ENCODE measurements at places on chromosomes 13 and 19.

- DNase-seq = no peak
Observed at GRCh38 chr13:72523049-72523448, 204.4 kb downstream of the MZT1 start.

- DNase-seq = no peak
Observed at GRCh38 chr13:59877933-59878332, 285.8 kb downstream of the DIAPH3 start.

DNA sequence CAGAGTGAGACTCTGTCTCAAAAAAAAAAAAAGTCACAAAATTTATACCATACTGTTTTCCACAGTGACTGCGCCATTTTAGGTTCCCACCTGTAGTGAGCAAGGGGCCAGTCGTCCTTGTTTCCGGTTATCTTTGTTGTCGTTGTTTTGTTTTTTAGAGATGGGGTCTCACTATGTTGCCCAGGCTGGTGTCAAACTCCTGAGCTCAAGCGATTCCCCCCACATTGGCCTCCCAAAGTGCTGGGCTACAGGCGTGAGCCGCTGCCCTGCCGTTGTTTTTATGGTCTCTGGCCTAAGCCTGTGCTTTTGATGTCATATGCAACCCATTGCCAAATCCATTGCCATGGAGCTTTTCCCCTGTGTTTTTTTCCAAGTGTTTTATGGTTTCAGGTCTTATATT, 3.3 kb downstream of the UPF3A start:
- DNase-seq = no peak

DNA sequence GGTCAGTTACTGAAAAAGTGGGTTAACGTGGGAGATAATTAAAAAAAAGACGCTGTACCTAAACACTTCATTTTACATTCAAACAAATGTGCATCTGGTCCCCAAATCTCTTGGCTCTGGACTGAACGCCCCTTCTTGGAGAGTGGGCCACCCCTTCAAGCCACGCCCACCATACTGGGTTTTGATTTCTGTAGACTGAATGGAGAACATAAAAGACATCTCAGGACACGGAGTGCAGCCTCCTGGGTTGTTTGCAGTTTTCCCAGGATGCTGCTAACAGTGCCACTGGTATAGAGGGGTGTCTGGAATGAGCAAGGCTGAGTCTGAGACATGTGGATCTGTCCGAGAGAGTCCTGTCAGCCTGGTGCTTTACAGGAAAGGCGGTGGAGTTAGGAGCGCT, 10.6 kb downstream of the TFDP1 start:
- DNase-seq = no peak

DNA sequence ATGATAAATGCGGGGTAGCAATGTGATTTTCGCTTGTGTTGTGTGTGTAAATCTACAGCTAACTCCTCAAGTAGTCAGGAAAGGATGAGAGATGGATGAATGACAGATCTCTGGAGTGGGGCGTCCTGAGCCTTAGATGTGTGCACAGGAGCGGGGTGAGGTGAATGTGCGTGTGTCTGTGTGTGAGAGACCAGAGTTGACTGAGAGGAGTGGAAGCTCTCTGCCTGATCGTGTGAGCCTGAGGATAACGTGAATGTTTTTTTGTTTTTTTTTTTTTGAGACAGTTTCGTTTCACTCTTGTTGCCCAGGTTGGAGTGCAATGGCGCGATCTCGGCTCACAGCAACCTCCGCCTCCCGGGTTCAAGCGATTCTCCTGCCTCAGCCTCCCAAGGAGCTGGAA, 805 bp downstream of the ZNF461 start:
- DNase-seq = no peak

GRCh38 chr13:63773476-63773875, 2357.8 kb upstream of the PCDH20 start:
- DNase-seq = no peak
